Naive thymus-derived CD4-positive, alpha-beta T cell (primary cell): ENCODE measurements at places on chromosomes 5 and 9. TPM values are rescaled to one million over a fixed set of nuclear protein-coding genes. Genes with fewer than 3 reads are reported as not detected.

The BAG1 gene
- total RNA-seq = 55.2 TPM

The PLAC8L1 gene
- 1.5 TPM for total RNA-seq

The IL31RA gene
- total RNA-seq = not detected

The IFNA5 gene
- total RNA-seq = not detected

The FAM153A gene
- total RNA-seq = 163 TPM

The GRXCR2 gene
- not detected for total RNA-seq

The SHOC1 gene
- not detected for total RNA-seq

GRCh38 chr5:174387448-174387847 is 336.9 kb upstream of the MSX2 start:
- no peak for DNase-seq

DNA sequence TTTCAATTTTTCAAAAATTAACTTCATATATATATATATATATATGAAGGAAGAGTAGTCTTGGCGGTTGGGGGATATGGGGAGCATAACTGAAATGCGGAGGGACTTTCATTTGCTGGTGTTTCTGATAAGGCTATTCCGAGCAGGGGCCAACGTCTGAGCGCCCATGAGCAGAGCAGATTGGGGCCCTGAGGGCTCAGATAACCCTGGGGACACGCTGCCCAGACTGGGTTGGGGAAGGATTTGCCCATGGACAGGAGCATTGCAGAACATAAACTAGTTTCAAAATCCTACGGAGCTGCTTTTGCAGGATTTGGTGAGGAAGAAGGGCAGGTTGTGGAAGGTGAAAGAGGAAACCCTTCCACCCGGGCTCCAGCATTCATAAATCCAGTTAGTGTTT is 240.2 kb downstream of the IRX1 start:
- no peak for DNase-seq

DNA sequence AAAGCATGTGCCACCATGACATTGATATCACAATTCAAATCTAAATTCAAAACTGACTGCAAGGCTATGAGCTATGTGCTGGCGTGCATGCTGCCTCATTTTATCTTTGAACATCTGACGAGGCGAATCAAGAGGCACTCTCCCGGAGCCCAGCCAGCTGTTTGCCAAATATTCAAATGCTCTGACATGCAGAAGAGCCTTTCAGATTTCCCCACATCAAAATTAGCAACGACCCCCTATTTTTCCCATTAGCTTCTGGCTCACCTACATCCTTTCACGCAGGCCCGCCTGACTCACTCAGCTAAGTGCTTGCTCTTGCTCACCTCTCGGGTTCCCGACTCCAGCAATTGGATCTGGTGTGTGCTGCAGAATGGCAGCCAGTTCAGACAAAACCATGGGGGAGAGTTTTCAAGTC is 159.0 kb downstream of the NR2F1-AS1 start:
- no peak for DNase-seq

DNA sequence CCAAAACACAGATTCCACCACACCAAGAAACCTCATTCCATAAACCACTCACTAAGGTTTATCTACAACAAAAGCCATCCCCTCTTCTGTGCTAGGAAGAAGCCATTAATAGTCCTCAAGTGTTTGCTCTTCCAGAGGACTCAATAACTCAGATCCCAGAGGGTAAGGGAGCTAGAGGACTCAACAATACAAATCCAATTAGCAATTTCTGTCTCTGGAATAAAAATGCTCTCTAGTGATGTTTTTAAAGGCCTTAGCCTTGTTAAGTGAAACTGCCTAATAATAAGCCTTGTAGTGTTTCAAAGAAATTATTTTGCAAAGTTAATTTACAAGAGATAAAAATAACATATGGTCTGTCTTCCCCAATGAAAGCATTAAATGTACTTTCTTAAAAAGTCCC is 942.4 kb downstream of the CDH12 start:
- no peak for DNase-seq

DNA sequence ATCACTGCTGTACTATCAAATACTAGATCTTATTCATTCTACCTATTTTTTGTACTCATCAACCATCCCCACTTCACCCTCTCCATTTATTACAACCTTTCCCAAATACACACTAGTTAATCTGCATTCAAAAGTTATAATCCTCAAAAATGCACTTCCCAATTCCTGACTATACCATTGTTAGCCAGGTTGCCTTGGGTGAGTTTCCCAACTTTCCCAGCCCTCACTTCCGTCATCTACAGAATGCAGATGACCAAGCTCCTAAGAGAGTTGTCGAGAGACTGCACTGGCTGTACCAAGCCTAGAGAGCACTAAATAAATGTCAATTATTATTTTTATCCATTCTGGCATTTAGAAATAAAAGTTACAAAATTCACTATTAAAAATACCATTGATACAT is 11.5 kb downstream of the PLPP1 start:
- no peak for DNase-seq

DNA sequence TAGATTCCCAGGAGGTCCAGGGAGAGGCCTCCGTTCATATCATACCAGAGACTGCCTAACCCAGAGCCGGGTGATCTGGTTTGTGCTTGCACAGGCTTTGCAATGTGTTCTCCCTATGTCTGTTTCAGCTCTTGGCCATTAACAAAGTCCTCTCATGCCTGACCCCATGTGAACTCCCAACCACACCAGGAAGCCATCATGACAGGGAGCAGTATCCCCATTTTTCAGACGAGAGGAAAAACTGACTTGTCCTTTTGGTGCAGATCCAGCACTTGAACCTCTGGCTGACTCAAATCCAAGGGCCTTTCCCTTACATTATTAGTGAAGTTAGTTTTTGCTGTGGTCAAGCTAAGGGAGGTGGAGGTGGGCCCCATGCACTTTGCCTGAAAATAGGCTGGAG is 58.4 kb downstream of the TEX10 start:
- no peak for DNase-seq

DNA sequence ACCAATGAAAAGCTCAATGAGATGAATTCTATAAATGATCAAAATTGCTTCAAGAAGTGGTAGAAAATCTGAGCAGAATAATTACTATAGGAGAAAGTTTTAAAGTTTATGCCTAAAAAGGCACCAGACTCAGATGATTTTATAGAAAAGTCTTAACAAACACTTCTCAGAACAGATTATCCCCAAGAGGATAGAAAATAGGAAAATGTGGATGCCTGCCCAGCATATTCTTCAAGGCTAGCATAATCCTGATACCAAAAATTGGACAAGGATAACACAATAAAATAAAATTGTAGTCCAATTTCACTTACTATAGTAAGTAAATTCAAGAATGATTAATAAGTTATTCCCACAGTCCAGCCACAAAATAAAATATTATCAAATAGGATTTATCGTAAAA is 397.0 kb downstream of the NR2F1-AS1 start:
- DNase-seq = no peak

DNA sequence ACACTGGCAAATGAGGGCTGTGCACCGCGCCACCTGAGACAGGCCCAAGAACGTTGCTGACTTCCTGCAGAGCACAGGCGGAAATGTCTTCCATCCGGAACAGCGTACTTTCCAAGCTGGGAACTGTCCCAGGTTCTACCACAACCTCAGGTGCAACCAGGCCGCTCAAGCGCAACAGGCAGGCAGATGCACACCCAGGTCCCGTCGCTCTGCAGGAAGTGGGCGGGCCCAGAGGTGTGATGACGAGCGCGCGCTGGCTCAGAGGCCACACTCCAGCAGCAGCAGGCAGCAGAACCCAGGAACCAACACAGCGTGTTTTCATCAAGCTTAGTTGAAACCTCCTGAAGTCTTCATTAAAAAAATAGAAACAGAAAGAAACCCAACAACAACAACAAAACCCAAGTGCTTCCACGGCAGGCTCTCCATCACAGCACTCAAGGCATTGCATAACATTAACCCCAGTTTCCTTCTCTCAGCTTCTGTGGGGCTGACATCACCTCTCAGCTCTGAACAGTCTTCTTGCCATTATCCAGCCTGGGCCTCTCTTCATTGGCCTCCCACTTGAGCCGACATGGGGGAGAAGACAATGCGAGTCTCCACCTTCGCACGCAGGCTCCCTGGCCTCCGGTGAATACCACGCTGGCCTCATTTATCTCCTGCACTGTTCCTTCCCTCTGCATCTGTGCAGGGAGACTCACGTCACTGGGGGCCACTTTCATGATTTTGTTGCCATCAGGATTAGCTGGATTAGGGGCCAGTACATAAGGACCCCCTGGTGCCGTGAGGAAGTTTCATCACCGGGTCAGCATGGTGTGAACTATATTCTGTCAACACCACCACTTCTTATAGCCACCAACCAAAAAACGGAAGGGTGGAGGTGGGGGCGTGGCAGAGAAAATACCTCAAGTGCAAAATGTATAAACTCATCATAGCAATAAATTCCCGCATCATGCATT is 22.1 kb downstream of the PTCH1 start:
- peak; percentile 90 for DNase-seq

GRCh38 chr5:106728208-106728607 is 942.5 kb downstream of the EFNA5 start:
- DNase-seq = no peak

DNA sequence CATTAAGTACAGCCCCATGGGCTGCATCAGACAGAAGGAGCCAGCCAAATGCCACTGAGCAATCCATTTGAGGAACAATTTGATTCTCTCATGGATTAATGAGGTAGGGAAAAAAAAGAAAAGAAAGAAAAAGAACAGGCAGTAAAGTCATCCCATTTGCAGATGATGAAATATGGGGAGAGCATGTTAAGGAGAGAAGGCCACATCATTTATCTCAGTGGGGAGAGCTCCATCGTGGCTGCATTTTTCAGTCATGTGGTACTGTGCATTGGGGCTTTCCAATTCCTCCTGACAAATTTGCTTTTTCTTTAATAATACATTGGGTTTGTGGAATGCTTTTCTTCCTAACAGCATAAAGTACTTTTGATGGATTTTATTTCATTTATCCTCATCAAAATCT is 375.2 kb upstream of the TLE4 start:
- no peak for DNase-seq

- DNase-seq = no peak
Observed at GRCh38 chr5:132065951-132066701, 5.7 kb downstream of the IL3 start.

GRCh38 chr5:138490648-138491283 is 25.5 kb downstream of the EGR1 start:
- no peak for DNase-seq

- DNase-seq = no peak
Observed at GRCh38 chr9:26228273-26228672, 550.0 kb upstream of the TUSC1 start.

DNA sequence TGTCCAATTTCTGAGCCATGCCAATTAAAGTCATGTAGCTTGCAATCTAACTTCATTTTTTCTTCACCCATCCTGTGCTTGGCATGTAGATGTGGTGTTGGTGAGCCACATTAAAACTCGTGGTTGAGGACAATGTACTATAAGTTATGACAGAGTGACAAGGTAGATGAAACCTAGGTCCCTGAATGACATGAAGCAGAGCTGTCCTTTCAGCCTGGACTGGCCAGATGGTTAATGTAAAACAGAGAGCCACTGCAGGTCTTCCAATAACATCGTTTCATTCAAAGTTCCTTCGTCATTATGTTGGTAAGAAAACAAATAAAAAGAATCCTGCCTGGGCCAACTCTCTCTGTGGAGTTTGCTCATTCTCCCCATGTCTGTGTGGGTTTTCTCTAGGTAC is 856.5 kb upstream of the SEMA6A start:
- no peak for DNase-seq

DNA sequence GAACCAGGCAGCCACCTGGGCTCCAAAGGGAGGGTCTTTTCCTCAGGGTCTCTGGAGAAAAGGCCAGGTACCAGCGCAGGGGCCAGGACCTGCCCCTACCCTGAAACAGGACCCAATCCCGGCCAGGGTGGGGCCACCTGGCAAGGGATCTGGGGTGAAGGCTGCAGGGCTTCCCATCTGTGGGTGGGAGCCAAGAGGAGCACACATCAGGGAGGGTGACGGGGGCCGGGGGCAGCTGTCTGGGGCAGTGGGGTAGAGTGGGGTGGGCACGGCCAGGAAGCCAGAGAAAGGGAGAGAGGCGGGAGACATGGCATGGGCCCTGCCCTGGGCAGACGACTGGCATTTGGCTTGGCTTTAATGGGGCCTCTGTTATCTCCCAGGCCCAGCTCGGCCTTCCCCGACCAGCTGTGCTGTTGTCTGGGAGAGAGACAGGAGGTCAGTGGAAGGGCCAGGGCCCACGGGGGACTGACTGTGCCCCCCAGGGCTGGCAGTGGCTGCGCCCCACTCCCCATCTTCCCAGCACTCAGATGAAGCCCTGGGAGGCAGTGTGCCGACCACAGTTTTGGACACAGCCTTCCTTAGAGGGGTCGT is 57.2 kb upstream of the RNF130 start:
- no peak for DNase-seq
